ENCODE measurements at places on chromosomes 5 and 9.
A peak's percentile ranks its signal among the peaks of the same experiment; 100 is the strongest.

GRCh38 chr5:141957367-141957996 is 520 bp downstream of the PCDH12 start:
- DNase-seq = no peak

- DNase-seq = no peak
Observed at GRCh38 chr5:88826646-88827585, 56.1 kb downstream of the MEF2C start.

- DNase-seq = no peak
Observed at GRCh38 chr5:102715082-102715807, 39.9 kb upstream of the PAM start.

DNA sequence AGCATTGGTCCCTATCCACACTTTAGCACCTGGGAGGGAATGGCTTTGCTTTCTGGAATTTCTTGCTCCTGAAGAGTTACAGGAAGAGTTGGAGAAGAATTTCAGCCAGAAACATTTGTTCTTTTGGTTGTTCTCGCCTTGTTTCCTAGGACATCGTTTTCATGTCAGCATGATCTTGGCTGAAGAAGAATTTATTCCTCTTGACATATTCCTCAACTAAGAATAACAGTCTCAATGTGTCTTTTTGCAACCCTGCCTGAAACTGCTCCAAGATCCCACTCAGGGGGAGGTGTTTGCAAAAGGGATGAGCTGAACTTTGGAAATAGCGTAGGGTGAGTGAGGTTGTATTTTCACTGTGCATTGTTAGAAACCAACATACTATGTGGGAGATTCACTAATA is 26.1 kb downstream of the MAMDC2 start:
- DNase-seq = no peak

- DNase-seq = no peak
Observed at GRCh38 chr9:18531136-18532065, 57.4 kb downstream of the ADAMTSL1 start.

GRCh38 chr5:36875051-36875789 is 1.3 kb upstream of the NIPBL start:
- DNase-seq = peak; percentile 54

DNA sequence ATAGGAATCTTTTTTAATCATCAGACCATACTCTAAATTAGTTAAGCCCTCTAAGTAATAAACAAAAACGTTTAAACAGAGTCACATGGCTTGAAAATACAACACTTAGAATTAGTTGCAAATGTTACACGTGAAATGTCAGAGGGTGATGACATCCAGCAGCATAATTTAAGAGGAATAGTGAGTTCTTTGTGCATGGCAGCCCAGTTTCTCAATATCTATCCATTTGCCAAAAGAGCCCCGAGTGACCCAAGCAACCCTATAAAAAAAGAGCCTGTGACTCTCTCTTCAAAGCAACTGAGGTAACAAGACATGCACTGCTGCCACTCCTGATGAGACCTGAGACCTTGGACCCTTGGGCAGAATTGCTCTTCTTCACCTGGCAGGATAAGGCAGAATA is 96.9 kb upstream of the RASA1 start:
- no peak for DNase-seq

DNA sequence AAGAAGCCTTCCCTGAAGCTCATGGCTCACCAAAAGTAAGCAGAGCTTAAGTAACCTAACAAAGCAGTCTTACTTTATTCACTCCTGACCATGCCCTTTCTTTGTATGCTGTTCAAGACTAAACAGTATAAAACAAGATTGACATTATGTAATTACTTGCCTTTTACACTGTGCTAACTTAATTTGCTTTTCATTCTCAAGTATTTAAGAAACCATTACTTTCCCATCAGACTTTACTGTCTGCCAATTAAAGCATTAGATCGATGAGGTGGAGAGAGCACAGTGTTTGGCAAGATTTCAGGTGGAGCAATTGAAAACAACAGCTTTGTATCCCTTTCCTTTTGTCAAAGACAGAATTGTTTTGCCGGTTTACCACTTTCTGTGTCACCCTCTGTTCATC is 98.2 kb downstream of the RORB start:
- no peak for DNase-seq

GRCh38 chr5:37121465-37121864 is 127.7 kb downstream of the CPLANE1 start:
- DNase-seq = no peak

DNA sequence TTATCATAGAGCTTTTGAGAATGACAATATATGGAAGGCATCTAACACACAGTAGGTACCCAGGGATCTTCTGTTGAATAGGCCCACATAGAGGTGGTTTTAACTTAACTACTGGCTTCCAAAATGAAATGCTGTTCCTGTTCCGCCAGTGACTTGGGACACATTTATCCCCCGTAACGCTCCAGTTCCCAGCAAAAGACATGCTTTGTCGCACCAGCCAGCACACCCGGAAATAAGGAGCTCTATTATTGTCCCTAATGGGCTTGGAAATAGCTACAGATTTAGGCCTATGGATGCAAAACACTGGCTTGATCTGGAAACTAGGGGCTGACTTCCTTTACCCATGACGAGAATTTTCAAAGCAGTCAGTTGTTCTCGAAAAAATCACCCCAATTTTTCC is 45.9 kb upstream of the C5orf58 start:
- no peak for DNase-seq
